Activated T-helper 2 cell treated with anti-CD3 and anti-CD28 coated beads, Interferon-gamma antibody, Interleukin-2, Interleukin-4, amounts not matched to agents 10 μg/mL and 5 μg/mL and 100 μg/mL, durations not matched to agents 14 hours and 24 hours and 36 hours (primary cell): ENCODE measurements at places on chromosomes 12 and 14.
A peak's percentile ranks its signal among the peaks of the same experiment; 100 is the strongest.

- no peak for DNase-seq
Observed at GRCh38 chr12:124716208-124717130, 147.2 kb downstream of the SCARB1 start.

DNA sequence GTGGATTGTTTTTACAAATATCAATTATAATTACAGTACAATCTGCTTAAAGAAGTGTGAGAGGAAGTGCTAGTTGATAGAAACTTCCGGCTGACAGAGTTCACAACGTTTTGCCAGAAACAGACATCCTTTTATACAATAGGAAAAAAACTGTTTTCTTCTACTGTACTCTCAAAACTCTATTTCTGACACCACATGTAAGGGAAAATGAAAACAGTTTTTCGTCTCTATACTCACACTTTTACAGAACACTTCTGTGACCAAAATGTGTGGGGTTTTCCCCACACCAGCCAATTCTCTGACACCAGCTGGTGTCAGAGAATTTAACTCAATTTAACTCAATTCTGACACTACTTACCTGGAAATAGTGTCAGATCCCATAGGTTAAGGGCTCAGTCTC, 24.2 kb upstream of the HIF1A start:
- no peak for DNase-seq

DNA sequence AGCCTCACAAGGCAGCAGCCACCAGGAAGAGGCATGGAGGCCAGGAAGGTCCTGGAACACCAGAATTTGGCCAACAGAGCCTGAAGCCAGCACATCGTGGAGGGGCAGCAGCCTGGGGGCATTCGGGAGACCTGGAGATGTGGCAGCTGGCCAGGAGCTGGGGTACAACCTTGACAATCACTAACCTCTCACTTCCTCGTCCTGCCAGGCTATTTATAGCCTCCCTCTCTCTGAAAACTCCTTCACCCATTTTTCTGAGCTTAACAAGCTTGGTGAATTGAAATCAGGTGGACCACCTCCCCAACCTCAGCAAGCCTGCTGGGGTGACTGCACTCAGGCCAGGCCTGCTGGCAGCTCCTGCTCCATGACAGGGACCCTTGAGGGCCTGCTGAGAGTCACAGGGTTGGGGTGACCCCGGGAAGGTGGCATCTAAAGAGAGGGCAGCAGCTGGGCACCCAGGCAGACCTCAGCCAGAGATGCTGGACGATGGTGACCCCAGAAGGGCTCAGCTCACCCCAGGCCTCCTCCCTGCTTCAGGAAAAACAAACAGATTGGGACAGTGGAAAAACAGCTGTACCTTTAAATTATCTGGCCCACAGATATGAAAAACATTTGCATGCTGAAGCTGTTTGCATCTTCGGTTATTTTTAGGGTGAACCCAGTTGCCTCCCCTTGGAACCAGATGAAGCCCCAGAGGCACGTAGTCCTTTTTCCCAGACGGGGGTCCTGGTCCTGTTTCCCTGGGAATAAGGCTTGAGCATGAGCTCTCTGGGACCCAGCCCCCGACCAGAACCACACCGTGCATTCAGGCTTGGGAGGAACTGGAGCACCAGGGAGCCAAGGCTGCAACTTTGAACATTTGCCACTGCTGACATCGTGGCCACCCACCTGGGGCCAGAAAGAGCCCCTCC, 67.0 kb downstream of the PITPNM2 start:
- no peak for DNase-seq

- DNase-seq, result peak; percentile 28
Observed at GRCh38 chr12:93766796-93767523, 89.8 kb downstream of the CRADD start.

GRCh38 chr14:55813630-55814029, 233.6 kb downstream of the KTN1 start:
- no peak for DNase-seq

- DNase-seq, result no peak
Observed at GRCh38 chr14:65872536-65872935, 460.0 kb downstream of the FUT8 start.

- DNase-seq, result no peak
Observed at GRCh38 chr12:107843351-107844311, 69.1 kb downstream of the ASCL4 start.

GRCh38 chr12:106235770-106236169, 12.1 kb downstream of the CKAP4 start:
- DNase-seq, result no peak

DNA sequence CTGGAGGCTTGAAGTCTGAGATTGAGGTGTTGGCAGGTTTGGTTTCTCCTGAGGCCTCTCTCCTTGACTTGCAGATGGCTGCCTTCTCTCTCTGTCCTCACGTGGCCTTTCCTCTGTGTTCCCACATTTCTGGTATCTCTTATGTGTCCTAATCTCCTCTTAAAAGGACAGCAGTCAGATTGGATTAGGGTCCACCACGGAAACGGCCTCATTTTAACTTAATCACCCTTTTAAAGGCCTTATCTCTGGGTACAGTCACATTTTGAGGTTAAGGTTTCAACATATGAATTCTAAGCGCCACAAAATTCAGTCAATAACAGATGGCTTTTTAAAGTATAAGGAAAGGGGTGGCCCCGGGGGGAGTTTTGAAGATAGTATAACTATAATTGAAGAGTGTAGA, 33.5 kb downstream of the UNC79 start:
- DNase-seq, result no peak
